Liver (tissue), 10 donors: ENCODE measurements at places on chromosomes 7 and 10. TPM values are rescaled to one million over a fixed set of nuclear protein-coding genes. Genes with fewer than 3 reads are reported as not detected.

The RNF148 gene
- total RNA-seq, result 0.09 TPM

The ELAPOR2 gene
- total RNA-seq, result 1.4 TPM

The RPP38 gene
- total RNA-seq, result 8.4 TPM

The GHRHR gene
- total RNA-seq, result 0.50 TPM

The MYO3A gene
- 0.33 TPM for total RNA-seq

The NRG3 gene
- total RNA-seq, result 3.7 TPM

The SLC18A3 gene
- not detected for total RNA-seq

GRCh38 chr7:30549931-30550493 is 44.7 kb upstream of the GARS1 start:
- DNase-seq, result no peak
- H3K4me1 ChIP-seq, result peaks cover 3% of the 10 kb centered on the region
- H3K27ac ChIP-seq, result no peak overlapping the region
- H3K27me3 ChIP-seq, result no peaks in the 10 kb centered on the region
- H3K36me3 ChIP-seq, result peaks cover 3% of the 10 kb centered on the region
- no peak overlapping the region for H3K4me3 ChIP-seq

DNA sequence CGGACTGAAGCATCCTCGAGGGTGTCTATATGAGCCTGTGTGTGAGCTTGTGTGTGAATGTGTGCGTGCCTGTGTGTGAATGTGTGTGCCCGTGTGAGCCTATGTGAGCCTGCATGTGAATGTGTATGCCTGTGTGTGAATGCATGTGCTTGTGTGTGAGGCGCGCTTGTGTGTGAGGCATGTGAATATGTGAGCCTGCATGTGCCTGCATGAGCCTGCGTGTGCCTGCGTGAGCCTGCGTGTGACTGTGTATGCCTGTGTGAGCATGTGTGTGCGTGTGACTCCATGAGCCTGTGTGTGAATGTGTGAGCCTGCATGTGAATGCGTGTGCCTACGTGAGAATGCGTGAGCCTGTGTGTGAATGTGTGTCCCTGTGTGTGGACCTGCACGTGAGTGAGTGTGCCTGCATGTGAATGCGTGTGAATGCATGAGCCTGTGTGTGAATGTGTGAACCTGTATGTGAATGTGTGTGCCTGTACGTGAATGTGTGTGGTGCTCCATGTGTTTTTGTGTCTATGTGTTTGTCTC is 33.4 kb downstream of the PDGFA start:
- H3K27ac ChIP-seq, result no peak overlapping the region
- no peaks in the 10 kb centered on the region for H3K36me3 ChIP-seq
- H3K4me1 ChIP-seq, result no peaks in the 10 kb centered on the region
- no peaks in the 10 kb centered on the region for H3K27me3 ChIP-seq
- H3K4me3 ChIP-seq, result no peak overlapping the region

GRCh38 chr7:39142750-39143149 is 165.0 kb downstream of the POU6F2 start:
- no peaks in the 10 kb centered on the region for H3K36me3 ChIP-seq
- H3K27me3 ChIP-seq, result no peaks in the 10 kb centered on the region
- H3K27ac ChIP-seq, result no peak overlapping the region
- no peaks in the 10 kb centered on the region for H3K4me1 ChIP-seq

GRCh38 chr7:19747740-19748339 is 25.6 kb downstream of the TMEM196 start:
- H3K4me3 ChIP-seq, result no peak overlapping the region
- H3K4me1 ChIP-seq, result no peaks in the 10 kb centered on the region
- H3K27me3 ChIP-seq, result peaks cover 6% of the 10 kb centered on the region
- H3K36me3 ChIP-seq, result no peaks in the 10 kb centered on the region
- DNase-seq, result no peak

GRCh38 chr10:21534604-21535493 is 817 bp downstream of the MLLT10 start:
- H3K27me3 ChIP-seq, result no peaks in the 10 kb centered on the region
- H3K4me3 ChIP-seq, result peak overlapping the region; percentile 66
- peak; percentile 72 for DNase-seq
- H3K4me1 ChIP-seq, result peaks cover 10% of the 10 kb centered on the region

- H3K4me3 ChIP-seq, result no peak overlapping the region
- H3K36me3 ChIP-seq, result peaks cover 1% of the 10 kb centered on the region
- no peaks in the 10 kb centered on the region for H3K27me3 ChIP-seq
- no peak overlapping the region for H3K27ac ChIP-seq
- peak; percentile 26 for DNase-seq
- no peaks in the 10 kb centered on the region for H3K4me1 ChIP-seq
Measured at GRCh38 chr7:44382459-44383265, 57.3 kb upstream of the CAMK2B start.

DNA sequence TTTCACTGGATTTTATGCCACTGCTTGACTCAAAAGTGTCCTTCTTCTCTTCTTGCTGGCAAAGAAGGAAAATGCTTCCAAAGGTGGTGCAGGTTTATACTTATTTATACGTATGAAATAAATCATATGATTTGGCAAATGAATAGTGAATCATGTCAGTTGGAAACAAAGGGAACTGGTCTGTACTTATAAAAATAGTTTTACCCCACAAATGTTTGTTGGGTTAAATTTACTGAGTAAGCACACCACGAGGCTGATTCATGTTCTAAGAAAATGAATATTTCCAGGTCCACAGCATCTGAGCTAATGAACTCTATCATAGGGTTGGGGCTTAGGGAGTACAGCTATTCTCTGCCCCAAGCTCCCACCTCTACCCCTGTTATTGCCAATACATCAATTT is 232.2 kb downstream of the TRIL start:
- peaks cover 11% of the 10 kb centered on the region for H3K27me3 ChIP-seq
- no peak overlapping the region for H3K27ac ChIP-seq
- no peaks in the 10 kb centered on the region for H3K36me3 ChIP-seq
- no peaks in the 10 kb centered on the region for H3K4me1 ChIP-seq

GRCh38 chr7:73967832-73968290 is 60.1 kb upstream of the ELN start:
- no peak for DNase-seq
- no peak overlapping the region for H3K27ac ChIP-seq
- H3K4me1 ChIP-seq, result no peaks in the 10 kb centered on the region
- no peak overlapping the region for H3K4me3 ChIP-seq
- no peaks in the 10 kb centered on the region for H3K27me3 ChIP-seq

- H3K36me3 ChIP-seq, result no peaks in the 10 kb centered on the region
- H3K27me3 ChIP-seq, result no peaks in the 10 kb centered on the region
- H3K4me3 ChIP-seq, result no peak overlapping the region
- H3K27ac ChIP-seq, result no peak overlapping the region
- H3K4me1 ChIP-seq, result no peaks in the 10 kb centered on the region
Measured at GRCh38 chr10:83459124-83459523, 680.2 kb upstream of the GHITM start.

- H3K27me3 ChIP-seq, result peaks cover 9% of the 10 kb centered on the region
- H3K36me3 ChIP-seq, result no peaks in the 10 kb centered on the region
- no peak overlapping the region for H3K27ac ChIP-seq
- no peak overlapping the region for H3K4me3 ChIP-seq
- H3K4me1 ChIP-seq, result peaks cover 5% of the 10 kb centered on the region
Measured at GRCh38 chr10:42866115-42866995, 83.8 kb downstream of the BMS1 start.

- no peaks in the 10 kb centered on the region for H3K36me3 ChIP-seq
- no peak overlapping the region for H3K4me3 ChIP-seq
- no peak for DNase-seq
- H3K27ac ChIP-seq, result no peak overlapping the region
- no peaks in the 10 kb centered on the region for H3K4me1 ChIP-seq
Measured at GRCh38 chr7:93161181-93161762, 13.1 kb upstream of the SAMD9L start.

DNA sequence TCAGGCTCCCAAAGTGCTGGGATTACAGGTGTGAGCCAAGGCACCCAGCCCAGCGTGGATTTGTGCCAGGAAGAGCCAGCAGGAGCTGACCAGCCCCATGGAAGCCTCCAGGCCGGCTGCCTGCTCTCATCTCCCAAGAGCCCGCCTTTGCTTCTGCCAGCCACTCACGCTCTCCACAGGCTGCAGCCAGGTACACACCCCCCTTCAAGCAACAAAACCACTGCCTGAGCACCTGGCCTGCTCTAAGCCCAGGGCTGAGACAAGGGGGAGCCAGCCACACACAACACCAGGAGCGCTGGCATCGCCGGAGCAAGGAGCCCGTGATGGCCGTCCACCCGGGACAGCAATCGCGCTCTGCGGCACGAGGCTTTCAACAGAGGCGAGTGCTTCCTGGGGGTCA is 34.5 kb downstream of the MAD1L1 start:
- H3K27ac ChIP-seq, result no peak overlapping the region
- H3K27me3 ChIP-seq, result no peaks in the 10 kb centered on the region
- H3K4me3 ChIP-seq, result no peak overlapping the region
- H3K4me1 ChIP-seq, result no peaks in the 10 kb centered on the region
- H3K36me3 ChIP-seq, result peaks cover 6% of the 10 kb centered on the region

DNA sequence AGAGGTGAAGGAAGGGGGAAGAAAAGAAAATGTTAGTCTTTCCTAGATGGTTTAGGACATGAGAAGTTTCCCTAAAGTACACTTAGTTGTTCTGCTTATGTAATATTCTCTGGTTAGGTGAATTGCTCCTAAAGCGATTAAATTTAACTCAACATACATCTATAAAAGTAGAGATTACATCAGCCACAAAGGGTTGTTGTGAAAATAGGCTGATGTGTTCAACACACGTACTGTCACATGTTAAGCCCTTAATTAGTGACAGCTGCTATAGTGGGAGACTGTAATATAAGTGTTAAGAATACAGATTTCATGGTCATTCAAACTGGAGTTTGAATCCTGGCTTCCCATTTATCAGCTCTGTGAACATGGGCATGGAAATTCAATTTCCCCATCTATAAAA is 12.8 kb downstream of the HECTD2 start:
- no peak overlapping the region for H3K4me3 ChIP-seq
- no peak for DNase-seq
- H3K27me3 ChIP-seq, result no peaks in the 10 kb centered on the region

DNA sequence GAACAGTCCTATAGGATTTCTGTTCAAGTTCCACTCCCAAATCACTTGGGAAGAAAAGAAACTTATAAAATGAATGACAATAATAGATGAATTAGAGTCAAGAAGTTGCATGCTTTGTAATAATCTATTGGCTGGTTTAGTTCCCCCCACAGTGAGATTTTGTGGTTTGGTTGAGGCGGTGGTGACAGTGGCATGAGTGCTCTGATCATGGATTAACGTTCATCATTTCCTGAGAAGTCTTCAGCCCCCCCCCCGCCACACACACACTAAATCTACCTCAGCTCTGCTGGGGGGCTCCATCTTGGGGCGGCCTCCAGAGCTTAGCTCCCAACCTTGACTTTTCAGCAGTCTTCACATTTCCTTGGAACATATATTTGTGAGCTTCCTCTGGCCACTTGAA is 121.7 kb downstream of the ABCA13 start:
- H3K36me3 ChIP-seq, result no peaks in the 10 kb centered on the region
- no peak for DNase-seq
- no peak overlapping the region for H3K4me3 ChIP-seq
- H3K27ac ChIP-seq, result no peak overlapping the region

GRCh38 chr7:85773116-85773728 is 586.4 kb upstream of the SEMA3D start:
- no peak overlapping the region for H3K27ac ChIP-seq
- no peaks in the 10 kb centered on the region for H3K4me1 ChIP-seq
- H3K4me3 ChIP-seq, result no peak overlapping the region
- no peaks in the 10 kb centered on the region for H3K27me3 ChIP-seq
- no peak for DNase-seq

GRCh38 chr7:147182874-147183273 is 1066.3 kb downstream of the CNTNAP2 start:
- no peaks in the 10 kb centered on the region for H3K36me3 ChIP-seq
- H3K27ac ChIP-seq, result no peak overlapping the region
- no peaks in the 10 kb centered on the region for H3K27me3 ChIP-seq
- no peak for DNase-seq
- no peaks in the 10 kb centered on the region for H3K4me1 ChIP-seq

DNA sequence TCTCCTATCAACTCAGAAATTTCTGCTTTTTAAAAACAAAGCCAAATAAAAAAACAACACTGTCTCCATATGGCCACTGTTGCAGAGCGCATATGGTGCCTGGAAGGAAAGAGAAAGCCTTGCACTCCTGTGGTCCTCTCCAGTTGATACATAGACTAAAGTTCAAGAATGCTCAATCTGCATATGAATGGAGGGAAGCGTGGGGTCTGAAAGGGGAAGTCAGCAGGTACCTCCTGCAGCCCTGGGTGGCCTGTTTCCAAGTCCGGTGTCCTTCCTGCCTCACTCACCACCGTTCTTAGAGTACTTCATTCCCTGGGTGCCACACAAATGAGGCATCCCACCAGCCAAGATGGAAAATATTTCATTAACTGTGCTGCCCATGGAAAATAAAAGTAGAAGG is 138.3 kb upstream of the PALS2 start:
- no peak overlapping the region for H3K27ac ChIP-seq
- no peaks in the 10 kb centered on the region for H3K36me3 ChIP-seq
- H3K27me3 ChIP-seq, result no peaks in the 10 kb centered on the region
- peaks cover 5% of the 10 kb centered on the region for H3K4me1 ChIP-seq
- H3K4me3 ChIP-seq, result no peak overlapping the region

DNA sequence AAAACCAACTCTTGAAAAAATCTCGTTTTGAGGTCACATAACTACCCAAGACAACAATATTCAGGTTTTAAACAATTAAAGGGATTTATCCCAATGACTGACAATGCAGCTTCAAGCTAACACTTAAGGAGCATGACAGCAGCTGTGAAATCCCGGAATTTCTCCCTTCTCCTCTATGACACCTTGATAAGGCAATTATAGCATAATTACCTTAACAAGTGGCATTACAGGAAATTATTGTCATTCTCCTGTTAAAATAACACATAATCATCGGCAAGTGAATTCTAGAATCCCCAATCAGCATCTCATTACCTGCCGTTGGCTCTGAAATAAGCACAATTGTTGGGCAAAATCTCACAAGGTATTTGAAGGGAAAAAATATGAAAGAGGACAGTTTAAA is 417.0 kb upstream of the PFKP start:
- H3K4me3 ChIP-seq, result no peak overlapping the region
- H3K27me3 ChIP-seq, result no peaks in the 10 kb centered on the region
- DNase-seq, result no peak
- H3K4me1 ChIP-seq, result no peaks in the 10 kb centered on the region

DNA sequence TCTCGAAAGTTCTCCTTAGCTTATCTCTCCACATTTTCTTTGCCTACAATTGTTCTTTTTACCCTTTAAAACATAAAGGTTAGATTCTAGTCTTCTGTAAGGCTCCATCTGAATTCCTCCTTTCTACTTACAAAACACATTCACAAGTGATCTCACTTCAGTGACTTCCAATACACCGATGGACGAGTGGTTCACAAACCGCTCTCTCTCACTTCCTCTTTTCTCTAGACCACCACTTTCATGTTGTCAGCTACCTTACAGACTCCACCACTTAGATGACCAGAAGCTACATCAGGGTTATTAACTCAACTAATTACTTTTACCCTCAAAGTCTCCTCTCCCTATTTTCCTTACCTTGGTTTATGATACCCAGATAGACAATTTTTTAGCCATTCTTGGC is 11.8 kb downstream of the MET start:
- no peak for DNase-seq
- H3K4me1 ChIP-seq, result peaks cover 24% of the 10 kb centered on the region
- H3K27ac ChIP-seq, result no peak overlapping the region
- no peaks in the 10 kb centered on the region for H3K36me3 ChIP-seq

DNA sequence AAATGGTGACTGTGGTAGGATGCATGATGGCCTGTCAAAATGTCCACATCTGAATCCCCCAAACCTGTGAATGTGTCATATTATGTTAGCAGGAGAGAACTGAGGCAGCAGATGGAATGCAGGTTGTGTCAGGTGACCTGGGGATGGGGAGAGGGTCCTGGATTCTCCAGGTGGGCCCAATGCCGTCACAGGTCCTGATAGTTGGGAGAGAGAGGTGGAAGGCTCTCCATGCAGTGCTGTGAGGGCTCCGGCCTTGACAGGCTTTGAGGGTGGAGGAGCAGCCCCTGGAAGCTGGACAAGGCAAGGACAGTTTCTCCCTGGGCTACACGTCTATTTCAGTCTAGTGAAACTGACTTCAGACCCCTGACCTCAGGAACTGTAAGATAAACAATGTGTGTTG is 330.9 kb upstream of the ZNF32 start:
- H3K36me3 ChIP-seq, result no peaks in the 10 kb centered on the region
- no peak overlapping the region for H3K27ac ChIP-seq
- no peaks in the 10 kb centered on the region for H3K4me1 ChIP-seq
- DNase-seq, result no peak
- H3K4me3 ChIP-seq, result no peak overlapping the region
